ENCODE measurements at places on chromosomes 6 and 20.

DNA sequence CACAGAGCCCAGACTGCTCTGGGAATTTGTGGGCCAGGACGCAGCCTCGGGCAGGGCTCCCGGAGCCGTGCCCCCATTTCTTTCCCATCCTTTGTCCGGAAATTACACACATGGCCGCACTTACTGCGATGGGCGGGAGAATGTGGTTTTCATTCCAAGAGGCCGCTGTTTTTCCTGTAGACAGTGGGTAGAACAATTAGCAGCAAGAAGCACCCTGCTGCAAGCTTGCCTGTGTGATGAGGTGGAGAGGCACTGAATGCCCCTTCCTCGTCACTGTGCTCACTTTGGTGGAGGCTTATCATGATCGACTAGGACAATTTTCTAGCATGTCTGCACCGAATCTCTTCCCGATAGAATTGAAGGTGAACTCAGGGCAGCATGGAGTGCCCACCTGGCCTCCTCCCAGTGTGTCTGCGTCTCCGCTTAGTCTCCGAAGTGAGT is 102.8 kb downstream of the DACT2 start:
- DNase-seq, result no peak

DNA sequence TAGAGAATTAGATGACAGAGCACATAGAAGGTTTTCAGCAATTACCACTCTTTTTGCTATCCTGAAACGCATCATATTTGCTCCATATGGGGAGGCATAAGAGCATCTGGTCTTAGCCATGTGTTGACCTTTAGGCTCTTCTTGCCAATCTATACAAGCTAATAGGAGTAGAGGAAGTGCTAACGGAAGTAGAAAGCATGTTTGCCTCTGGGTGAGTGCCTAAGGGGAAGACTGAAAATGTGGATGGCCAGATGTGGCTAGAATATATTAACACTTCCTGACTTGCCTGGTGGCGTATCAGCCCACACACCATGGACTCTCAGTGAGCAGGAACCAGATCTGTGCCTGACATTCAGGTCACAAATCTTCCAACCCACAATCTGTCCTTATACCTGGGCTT is 136.3 kb downstream of the LRRC1 start:
- no peak for DNase-seq

DNA sequence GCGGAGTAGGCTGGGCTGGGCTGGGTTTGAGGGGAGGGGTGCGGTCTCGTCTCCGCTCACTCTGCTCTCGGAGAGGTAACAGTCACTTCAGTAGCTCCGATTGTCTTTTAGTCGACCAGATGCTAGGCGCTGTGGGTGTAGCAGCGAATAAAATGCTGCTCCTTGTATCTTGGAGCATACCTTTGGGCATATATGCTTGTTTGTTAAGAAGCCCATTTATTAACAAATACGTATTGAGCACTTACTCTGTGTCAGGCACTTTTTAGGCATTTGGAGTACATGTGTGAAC is 545 bp downstream of the ACTR5 start:
- DNase-seq, result no peak

GRCh38 chr20:7883741-7884140 is 56.5 kb downstream of the HAO1 start:
- DNase-seq, result no peak

- no peak for DNase-seq
These were observed 2.9 kb downstream of the RAB32 start for GRCh38 chr6:146546443-146547043.

- no peak for DNase-seq
These were observed 356.8 kb downstream of the BTBD9 start for GRCh38 chr6:38282911-38283310.

- no peak for DNase-seq
These were observed 164.9 kb downstream of the SCML4 start for GRCh38 chr6:107658920-107659865.

DNA sequence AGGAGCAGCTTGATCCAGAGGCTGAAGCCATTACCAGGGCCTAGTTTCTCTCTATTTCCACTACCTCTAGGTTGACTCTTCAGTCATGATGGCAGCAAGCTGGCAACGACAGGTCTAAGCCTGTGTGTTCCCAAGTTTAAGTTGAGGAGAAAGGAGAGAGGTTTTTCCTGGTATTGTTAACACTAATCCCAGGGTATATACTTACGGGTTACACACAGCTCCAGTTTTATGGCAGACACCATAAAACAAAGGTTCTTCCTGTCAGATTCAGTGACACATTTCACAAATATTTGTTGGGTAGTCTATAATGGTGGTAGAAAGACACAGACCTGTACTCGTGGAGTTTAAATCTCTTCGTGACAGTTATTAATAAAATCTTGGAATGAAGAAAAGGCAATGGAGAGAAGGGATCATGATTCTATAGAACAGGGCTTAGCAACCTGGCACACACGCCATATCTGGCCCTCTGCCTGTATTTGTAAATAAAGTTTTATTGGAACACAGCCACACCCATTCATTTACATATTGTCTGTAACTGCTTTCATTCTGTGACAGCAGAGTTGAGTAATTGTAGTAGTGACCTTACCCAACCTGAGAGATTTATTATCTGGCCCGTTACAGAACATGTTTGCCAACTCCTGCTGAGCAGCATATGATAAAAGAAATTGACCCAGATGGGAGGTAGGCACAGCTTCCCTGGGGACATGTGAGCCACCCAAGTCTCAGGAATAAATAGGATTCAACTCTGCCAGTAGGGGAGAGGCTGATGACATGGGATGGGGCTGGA is 323.3 kb downstream of the CDH4 start:
- DNase-seq, result no peak

GRCh38 chr6:136408204-136408603 is 118.6 kb upstream of the BCLAF1 start:
- no peak for DNase-seq

DNA sequence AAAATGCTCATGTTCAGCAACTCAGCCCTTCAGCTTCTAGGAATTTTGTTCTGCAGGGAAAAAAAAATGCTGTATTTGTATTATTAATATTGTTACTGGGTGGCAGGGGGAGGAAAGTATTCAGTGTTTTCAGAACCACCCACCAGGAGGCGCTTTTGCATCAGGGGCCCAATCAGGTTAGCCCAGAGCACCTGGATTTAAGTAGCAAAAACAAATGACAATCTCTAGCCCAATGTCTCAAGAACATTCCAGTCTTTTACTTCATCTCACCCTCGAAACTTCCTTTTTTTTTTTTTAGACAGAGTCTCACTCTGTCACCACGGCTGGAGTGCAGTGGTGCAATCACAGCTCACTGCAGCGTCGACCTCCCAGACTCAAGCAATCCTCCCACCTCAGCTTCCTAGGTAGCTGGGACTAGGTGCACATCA is 635 bp upstream of the C20orf203 start:
- DNase-seq, result peak; percentile 69

DNA sequence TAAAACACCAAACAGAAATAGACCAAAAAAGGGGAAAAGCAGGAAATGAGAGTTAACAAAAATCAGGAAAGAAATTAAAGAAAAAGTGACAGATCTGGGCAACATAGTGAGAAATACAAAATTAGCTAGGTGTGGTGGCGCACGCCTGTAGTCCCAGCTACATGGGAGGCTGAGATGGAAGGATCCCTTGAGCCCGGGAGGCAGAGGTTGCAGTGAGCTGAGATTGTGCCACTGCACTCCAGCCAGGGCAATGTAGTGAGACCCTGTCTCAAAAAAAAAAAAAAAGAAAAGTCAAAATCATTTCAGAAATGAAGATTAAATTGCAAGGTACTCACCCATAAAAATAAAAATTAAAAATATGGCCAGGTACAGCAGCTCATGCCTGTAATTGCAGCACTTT is 13.0 kb upstream of the GRM4 start:
- DNase-seq, result no peak

GRCh38 chr6:163346497-163346961 is 68.0 kb upstream of the QKI start:
- DNase-seq, result no peak

DNA sequence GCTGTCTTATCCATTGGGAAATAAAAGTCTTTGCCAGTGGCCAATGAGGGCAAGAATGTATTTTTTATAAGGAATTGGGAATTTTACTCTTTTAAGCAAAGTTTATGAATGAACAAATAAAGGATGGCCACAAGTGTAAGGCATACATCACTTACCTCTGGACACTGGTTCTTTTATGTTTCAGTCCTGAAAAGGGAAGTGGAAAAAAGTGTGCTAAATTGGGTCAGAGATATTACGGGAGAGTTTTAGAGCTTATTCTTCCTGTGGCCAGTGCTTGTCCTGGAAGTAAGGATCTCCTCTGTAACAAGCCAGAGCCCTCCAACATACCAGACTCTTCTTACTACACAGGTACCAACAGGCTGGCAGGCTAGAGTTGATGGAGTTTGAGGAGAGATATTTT is 22.5 kb upstream of the RIPK1 start:
- no peak for DNase-seq

DNA sequence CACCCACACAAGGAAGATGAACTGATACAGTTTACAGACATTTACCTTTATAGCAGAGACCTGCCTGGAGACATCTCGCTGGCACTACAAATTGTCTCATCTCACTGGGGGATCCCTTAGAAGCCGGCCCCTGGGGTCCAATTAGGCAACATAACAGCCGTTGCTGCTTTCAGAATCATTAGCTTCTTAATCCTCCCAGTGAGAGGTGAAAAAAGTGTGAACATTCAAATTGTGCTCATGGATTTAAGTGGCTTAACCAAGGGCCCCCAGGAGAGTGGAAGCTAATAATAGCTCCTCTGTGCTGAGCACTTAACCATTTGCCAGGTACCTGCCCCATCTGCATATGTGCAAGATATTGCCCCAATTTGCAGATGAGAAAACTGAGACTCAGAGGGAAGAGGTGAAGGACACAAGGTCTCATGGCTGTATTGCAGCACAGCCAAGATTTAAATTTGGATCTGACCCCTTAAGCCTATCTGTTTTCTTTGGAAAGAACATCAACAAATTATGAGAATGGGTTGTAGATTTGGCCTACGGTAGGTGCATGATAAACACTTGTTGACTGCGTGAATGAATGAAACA is 101.0 kb downstream of the EYA2 start:
- no peak for DNase-seq

DNA sequence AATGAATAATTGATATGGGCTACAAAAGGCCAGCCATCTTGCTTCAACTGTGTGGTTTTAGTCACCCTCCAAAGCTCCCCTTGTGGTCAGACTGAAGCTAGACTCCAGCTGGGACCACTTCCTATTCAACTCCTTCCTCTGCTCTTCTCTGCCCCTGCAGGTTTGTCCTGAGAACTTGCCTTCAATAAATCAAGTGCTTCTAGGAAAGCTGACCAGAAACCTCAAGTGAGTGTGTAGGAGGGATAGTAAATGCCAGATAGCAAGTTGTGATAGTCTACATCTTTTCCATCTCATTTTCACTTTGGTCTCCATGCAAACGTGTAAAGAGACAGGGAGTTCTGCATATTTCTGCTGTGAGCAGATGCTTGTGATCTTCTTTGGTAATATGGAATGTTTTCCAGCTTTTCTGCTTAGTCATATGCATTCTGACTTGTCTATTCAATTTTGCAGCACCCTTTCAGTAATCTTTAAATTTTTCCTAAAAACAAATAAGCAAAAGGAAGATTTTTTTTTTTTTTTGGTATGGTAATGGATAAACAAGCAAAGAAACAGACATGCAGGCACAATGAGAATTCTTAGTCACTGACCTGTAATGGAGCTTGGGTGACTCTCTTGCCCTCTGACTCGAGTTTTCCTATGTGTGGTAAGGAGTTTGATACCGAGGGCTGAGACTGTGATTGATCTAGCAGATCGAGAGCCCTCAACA is 201.3 kb upstream of the BTBD3 start:
- no peak for DNase-seq

DNA sequence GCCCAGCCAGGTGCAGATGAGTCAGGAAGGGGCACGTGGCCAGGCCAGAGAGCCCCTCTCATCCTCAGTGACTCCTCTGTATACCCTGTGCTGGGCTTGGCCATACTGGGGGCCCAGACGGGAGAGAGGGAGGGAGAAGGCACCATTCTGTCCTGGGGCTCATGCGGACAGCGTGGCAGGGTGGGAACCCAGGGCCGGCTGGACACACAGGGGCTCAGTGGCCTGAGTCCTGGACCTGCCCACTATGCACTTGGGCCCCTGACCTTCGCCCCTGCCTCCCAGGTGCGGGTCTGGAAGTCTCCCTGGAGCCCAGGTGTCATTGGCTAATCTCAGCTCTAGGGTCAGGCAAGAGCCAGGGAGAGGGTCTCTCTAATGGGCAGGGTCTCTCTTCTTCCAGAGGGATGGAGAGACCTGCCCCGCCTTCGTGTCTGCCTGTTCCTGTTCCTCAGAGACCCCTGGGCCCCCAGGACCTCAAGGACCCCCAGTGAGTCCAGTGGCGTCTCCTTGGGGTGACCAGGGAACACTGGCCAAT is 27.7 kb downstream of the COL20A1 start:
- DNase-seq, result no peak

GRCh38 chr20:9838035-9838377 is 870 bp downstream of the PAK5 start:
- DNase-seq, result no peak

- no peak for DNase-seq
These were observed 36.6 kb downstream of the ZNF311 start for GRCh38 chr6:28968476-28968875.

DNA sequence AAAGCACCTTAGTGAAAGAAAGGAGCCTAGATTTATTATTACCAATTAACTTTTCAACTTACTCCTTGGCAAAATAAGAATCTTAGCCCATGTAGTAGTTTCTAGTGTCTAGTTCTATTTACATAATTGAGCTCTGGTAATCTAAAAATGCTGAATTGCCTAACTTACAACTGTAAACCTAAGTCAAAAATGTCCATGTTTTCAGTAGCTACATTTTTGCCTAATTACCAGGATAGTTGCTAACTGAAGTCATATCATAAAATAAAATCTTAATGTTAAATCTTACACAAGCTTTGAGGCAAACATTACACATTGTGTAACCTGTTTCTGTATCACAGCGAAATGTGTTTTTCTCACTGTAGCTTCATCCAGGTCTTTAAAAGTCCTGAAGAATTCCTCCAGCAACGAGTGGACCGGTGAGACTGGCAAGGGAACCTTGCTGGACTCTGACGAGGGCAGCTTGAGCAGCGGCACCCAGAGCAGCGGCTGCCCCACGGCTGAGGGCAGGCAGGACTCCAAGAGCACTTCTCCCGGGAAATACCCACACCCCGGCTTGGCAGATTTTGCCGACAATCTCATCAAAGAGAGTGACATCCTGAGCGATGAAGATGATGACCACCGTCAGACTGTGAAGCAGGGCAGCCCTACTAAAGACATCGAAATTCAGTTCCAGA is 7.6 kb upstream of the CLDN20 start:
- DNase-seq, result no peak

- DNase-seq, result no peak
These were observed 149.5 kb downstream of the ANKRD60 start for GRCh38 chr20:58078741-58079522.

- no peak for DNase-seq
These were observed 60.6 kb downstream of the BTBD9 start for GRCh38 chr6:38579010-38579628.

- no peak for DNase-seq
These were observed 260.7 kb downstream of the ALDH8A1 start for GRCh38 chr6:134689177-134689576.

- no peak for DNase-seq
These were observed 5.1 kb upstream of the TUBB1 start for GRCh38 chr20:59013959-59014608.

- DNase-seq, result no peak
These were observed 82.2 kb downstream of the CHMP4B start for GRCh38 chr20:33893314-33893713.

GRCh38 chr6:152816055-152816454 is 65.5 kb downstream of the VIP start:
- DNase-seq, result no peak
